ENCODE measurements at places on chromosomes 13 and 19.

DNA sequence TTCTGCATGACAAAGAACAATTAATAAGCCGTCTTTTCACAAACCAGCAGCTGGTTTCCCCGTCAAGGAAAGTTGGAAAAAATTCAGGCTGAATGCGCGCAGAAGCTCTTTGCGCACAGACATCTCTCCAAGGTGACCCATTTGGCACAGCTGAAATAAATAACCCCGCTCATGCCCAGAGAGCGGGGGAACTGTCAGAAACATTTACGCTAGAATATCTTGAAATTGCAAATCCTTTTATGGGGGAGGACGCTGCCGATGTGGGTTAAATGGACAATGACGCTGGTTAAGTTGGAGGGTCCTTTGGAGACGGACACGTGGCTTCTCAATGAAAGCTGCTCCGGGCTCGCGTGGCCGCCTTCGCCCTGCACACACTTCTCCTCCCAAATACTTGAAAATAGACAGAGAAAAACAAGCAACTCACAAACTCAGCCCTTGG, 30.6 kb downstream of the GSX1 start:
- DNase-seq: no peak
- H3K27me3 ChIP-seq: peaks cover 69% of the 10 kb centered on the region
- H3K4me1 ChIP-seq: 0 out of 2 replicates have a peak, but pooled peaks cover 3% of the 10 kb centered on the region
- no peak overlapping the region for H3K27ac ChIP-seq
- H3K36me3 ChIP-seq: no peaks in the 10 kb centered on the region

DNA sequence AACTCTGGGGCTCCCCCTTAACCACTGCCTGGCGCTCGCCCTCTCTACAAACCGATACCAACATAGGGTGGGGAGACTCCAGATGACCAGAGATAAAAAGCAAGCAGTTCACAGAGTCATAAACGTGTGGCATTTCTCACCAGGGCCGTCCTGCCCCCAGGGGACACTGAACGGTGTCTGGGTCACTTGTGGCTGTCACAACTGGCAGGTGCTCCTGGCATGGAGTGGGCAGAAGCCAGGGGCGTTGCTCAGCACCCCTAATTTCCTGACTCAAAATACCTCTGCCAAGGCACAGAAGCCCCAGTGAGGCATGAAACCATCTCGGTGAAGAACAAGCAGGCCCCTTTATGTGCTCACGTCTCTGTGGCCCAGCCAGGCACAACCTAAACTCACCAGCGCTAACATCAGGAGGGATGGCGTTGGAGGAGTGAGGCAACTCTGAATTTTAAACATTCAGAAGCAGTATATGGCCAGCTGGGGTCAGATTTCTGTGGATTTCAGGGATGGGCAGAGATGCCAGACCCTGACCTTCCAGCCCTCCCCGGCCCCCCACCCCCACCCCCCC, 1.8 kb downstream of the PIP5K1C start:
- no peak for DNase-seq
- H3K27me3 ChIP-seq: no peaks in the 10 kb centered on the region
- no peaks in the 10 kb centered on the region for H3K4me1 ChIP-seq
- H3K27ac ChIP-seq: no peak overlapping the region
- no peak overlapping the region for H3K4me3 ChIP-seq

- H3K27ac ChIP-seq: no peak overlapping the region
These were observed 122.7 kb downstream of the TBC1D4 start for GRCh38 chr13:75359266-75359665.

- H3K4me1 ChIP-seq: peaks cover 9% of the 10 kb centered on the region
- H3K27me3 ChIP-seq: no peaks in the 10 kb centered on the region
- no peak overlapping the region for H3K4me3 ChIP-seq
These were observed 1.9 kb downstream of the CBARP start for GRCh38 chr19:1235625-1236538.

- H3K27ac ChIP-seq: no peak overlapping the region
- H3K36me3 ChIP-seq: no peaks in the 10 kb centered on the region
These were observed 8.0 kb downstream of the KLC3 start for GRCh38 chr19:45348367-45349125.

- H3K27ac ChIP-seq: no peak overlapping the region
- no peaks in the 10 kb centered on the region for H3K36me3 ChIP-seq
- H3K27me3 ChIP-seq: peaks cover 39% of the 10 kb centered on the region
- H3K4me3 ChIP-seq: no peak overlapping the region
- peak; percentile 46 for DNase-seq
These were observed 7.4 kb upstream of the SIGLEC11 start for GRCh38 chr19:49968279-49968922.

- H3K4me3 ChIP-seq: no peak overlapping the region
- H3K27me3 ChIP-seq: peaks cover 49% of the 10 kb centered on the region
- H3K27ac ChIP-seq: no peak overlapping the region
- peak; percentile 72 for DNase-seq
- no peaks in the 10 kb centered on the region for H3K4me1 ChIP-seq
These were observed 25.1 kb upstream of the KCTD15 start for GRCh38 chr19:33771384-33772101.

DNA sequence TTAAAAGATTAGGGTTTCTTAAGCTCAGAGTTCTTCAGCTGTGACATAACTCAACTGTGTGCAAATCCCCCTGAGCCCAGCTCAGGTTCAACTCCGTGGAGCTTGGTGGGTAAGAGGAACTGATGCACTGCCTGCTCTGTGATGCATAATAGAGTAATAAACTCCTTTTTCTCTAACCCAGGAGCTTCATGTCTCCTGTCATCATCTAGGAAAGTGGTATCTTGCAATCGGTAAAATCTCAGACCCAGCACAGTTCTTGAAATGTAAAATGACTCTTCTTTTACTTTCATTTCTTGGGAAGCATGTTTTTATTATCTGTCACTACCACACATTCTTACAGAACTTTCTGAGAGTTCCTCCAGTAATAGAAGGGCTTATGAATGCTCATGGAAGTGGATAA, 123.8 kb upstream of the PCDH9 start:
- no peaks in the 10 kb centered on the region for H3K27me3 ChIP-seq
- no peak for DNase-seq
- H3K4me1 ChIP-seq: no peaks in the 10 kb centered on the region
- no peak overlapping the region for H3K4me3 ChIP-seq
- H3K36me3 ChIP-seq: no peaks in the 10 kb centered on the region

GRCh38 chr13:44142941-44143665, 230.5 kb upstream of the SERP2 start:
- DNase-seq: peak; percentile 24
- peak overlapping the region; percentile 63 for H3K4me3 ChIP-seq
- peaks cover 20% of the 10 kb centered on the region for H3K4me1 ChIP-seq
- H3K27ac ChIP-seq: peak overlapping the region; percentile 95
- H3K36me3 ChIP-seq: no peaks in the 10 kb centered on the region

DNA sequence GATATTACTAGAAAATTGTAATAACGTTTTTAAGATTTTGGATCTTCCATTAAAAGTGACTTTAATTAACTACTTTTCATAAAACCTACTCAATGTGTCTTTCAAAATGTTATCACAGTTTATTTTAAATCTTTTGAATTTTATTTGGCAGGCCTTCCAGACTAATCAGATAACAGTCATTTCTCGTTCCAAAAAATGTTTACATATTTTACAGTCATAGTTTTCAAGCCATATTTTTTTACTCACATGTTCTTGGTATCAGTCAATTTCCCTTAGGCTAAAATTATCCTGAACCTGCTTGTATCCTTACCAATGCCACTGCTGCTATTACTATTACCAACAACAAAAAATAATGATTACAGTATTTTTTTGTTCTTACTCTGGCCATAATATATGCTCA, 1783.5 kb downstream of the SLITRK5 start:
- H3K27ac ChIP-seq: no peak overlapping the region
- no peaks in the 10 kb centered on the region for H3K27me3 ChIP-seq
- no peaks in the 10 kb centered on the region for H3K36me3 ChIP-seq

DNA sequence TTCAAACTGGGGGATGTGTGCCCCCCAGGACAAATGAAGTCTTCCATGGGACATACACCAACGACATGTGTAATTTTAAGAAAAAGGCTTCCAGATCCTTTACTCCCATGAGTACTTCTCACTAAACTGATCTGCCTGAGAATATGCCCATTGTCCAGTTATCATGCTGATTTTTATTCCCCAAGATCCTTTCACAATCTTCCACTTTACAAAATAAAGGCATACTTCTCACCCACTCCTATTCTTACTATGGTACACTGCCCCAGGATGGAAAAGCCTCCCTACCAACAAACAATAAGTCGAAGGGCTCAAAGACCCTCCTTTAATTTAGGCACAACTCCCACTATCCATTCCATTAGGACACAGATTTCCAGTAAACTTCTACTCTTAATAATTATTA, 3.5 kb downstream of the SPART start:
- H3K27ac ChIP-seq: no peak overlapping the region
- H3K4me3 ChIP-seq: no peak overlapping the region
- no peaks in the 10 kb centered on the region for H3K27me3 ChIP-seq
- peaks cover 33% of the 10 kb centered on the region for H3K4me1 ChIP-seq
- no peak for DNase-seq

DNA sequence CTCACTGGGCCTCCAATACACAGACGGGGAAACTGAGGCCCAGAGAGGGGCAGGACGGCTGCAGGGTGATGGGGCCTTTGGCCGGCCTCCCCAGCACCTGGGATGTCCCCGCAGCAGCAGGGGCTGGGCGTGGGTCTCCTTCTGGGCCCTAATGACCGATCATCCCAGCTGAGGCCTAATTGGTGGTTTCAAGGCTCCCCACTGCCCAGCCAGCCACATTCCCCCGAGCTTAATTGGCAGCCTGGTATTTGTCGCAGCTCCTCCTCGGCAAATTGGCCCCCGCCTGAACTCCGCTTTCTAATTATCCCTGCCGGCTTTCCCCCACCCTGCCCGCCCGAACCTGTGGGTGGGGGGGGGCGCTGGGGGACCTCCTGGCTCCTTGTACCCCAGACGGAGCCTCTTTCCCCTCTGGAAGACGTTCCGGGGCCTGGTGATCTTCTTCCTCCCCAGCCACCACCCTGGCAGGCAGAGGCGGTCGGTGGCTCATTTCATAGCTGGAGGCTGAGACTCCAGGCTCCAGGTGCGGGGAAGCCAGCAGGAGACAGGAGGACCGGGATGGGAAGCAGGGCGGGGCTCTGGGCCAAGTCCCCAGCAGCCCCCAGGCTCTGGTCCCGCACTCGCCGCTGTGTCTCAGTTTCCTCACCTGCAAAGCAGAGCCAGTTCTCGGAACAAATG, 27.2 kb upstream of the WDR18 start:
- H3K4me1 ChIP-seq: peaks cover 55% of the 10 kb centered on the region
- H3K27me3 ChIP-seq: no peaks in the 10 kb centered on the region
- H3K27ac ChIP-seq: peak overlapping the region; percentile 81
- no peaks in the 10 kb centered on the region for H3K36me3 ChIP-seq

GRCh38 chr19:17860993-17861360, 1.3 kb downstream of the RPL18A start:
- H3K27ac ChIP-seq: peak overlapping the region; percentile 79
- no peak for DNase-seq
- H3K4me1 ChIP-seq: peaks cover 41% of the 10 kb centered on the region
- H3K27me3 ChIP-seq: no peaks in the 10 kb centered on the region
- peak overlapping the region; percentile 87 for H3K4me3 ChIP-seq
- H3K36me3 ChIP-seq: peaks cover 42% of the 10 kb centered on the region

DNA sequence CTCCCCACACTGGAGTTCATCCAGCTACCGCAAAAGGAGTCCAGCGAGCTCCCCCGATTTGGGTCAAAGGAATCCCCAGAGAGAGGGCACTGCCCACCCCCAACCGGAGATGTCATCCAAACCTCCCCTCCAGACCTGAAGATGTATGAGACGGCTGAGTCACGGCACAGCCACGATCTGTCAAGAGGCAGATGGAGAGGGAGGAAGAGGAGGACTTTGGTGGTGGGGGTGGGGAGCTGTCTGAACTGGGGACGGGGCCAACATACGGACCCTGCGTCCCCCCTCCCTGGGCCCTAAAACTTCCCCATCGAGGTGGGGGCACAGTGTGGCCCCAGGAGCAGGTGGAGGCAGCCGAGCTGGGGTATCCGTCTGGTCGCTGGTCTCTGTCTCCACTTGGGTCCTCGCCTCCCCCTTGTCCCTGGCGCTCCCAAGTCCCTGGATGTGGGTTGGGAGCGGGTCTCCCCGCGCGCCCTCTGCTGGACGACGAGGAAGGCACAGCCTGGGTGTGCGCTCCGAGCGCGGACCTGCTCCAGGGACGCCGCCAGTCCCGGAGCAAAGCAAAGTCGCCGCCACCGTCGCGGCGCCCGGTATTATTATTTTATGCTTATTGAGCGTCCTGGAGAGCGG, 3.8 kb downstream of the PDE4A start:
- H3K4me1 ChIP-seq: peaks cover 25% of the 10 kb centered on the region
- H3K27ac ChIP-seq: no peak overlapping the region
- H3K4me3 ChIP-seq: peak overlapping the region; percentile 56
- peaks cover 55% of the 10 kb centered on the region for H3K27me3 ChIP-seq
- DNase-seq: peak; percentile 87

- H3K4me3 ChIP-seq: no peak overlapping the region
- DNase-seq: no peak
- no peaks in the 10 kb centered on the region for H3K27me3 ChIP-seq
These were observed 447.8 kb downstream of the SLITRK5 start for GRCh38 chr13:88118952-88119351.

- H3K27ac ChIP-seq: no peak overlapping the region
- no peaks in the 10 kb centered on the region for H3K4me1 ChIP-seq
- H3K36me3 ChIP-seq: no peaks in the 10 kb centered on the region
- H3K4me3 ChIP-seq: no peak overlapping the region
- DNase-seq: no peak
These were observed 37.2 kb downstream of the ELF1 start for GRCh38 chr13:40981949-40982348.

GRCh38 chr13:82358284-82358683, 1524.0 kb downstream of the SLITRK1 start:
- DNase-seq: no peak
- H3K27me3 ChIP-seq: no peaks in the 10 kb centered on the region

Data from PC-9 (cell line).